ENCODE measurements at places on chromosomes 1 and 21.
A peak's percentile ranks its signal among the peaks of the same experiment; 100 is the strongest.

- DNase-seq = no peak
Observed at GRCh38 chr1:31781138-31781755, 17.1 kb upstream of the ADGRB2 start.

- no peak for DNase-seq
Observed at GRCh38 chr1:207088701-207089626, at the start of gene C4BPB. TSS of gene C4BPB (plus strand) at chr1:207088860. CDS start at chr1:207089532, 672 bp downstream.

GRCh38 chr21:45365608-45366241 lies 39.2 kb upstream of the COL18A1 start:
- DNase-seq = no peak

DNA sequence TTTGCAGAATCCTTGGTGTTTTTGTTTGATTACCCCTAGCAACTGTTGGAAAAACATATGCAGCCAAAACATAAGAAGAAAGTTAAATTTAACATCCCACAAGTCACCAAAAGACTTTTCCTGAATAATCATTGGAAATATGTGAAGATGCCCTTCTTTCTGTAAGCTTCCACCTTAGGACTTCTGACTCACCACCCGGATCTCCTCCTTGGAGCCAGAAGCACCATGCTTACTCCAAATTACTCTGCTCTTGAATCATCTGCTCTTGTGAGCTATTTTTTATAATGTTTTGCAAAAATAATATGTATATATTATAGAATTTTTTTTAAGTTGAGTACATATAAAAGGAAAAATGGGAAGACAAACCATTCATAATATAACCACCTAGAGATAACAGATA lies 391.7 kb downstream of the KCTD3 start:
- DNase-seq = no peak

DNA sequence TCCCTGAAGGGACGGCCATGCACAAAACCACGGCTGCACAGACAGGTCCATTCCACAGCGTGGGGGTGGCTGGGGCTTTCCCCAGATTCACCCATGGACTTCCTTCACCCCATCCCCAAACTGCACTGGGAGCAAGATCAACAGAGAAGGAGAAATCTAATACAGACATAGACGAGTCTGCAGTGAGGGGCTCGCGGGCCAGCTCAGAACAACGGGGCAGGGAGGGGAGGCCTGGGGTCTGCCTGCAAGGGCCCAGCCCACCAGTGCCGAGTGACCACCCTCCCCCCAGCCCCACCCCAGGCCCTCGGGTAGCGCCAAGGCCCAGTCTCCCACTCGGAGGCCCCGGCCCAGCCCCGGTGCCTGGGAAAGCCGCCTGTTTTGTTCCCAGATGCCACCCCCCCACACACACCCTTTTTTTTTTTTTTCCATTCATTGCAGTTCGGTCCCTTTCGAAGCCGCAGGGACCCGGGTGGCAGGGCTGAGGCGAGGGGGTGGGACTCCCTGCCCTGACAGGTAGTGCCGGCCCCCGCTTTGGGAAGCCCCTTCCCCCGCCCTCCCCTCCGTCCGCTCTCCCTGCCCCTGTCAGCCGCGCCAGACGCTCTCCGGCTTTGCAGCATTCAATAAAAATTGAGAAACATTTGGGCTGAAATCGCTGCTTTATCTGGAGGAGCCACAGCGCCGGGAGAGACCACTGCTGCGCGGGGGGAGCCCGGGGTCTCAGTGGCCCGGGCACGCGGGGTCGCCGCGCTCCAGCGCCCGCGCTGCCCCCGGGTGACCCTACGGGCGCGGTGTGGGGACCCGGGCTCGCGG lies 543 bp upstream of the EPHB2 start:
- peak; percentile 28 for DNase-seq

- DNase-seq = no peak
Observed at GRCh38 chr1:240575981-240576662, 35.8 kb downstream of the GREM2 start.

DNA sequence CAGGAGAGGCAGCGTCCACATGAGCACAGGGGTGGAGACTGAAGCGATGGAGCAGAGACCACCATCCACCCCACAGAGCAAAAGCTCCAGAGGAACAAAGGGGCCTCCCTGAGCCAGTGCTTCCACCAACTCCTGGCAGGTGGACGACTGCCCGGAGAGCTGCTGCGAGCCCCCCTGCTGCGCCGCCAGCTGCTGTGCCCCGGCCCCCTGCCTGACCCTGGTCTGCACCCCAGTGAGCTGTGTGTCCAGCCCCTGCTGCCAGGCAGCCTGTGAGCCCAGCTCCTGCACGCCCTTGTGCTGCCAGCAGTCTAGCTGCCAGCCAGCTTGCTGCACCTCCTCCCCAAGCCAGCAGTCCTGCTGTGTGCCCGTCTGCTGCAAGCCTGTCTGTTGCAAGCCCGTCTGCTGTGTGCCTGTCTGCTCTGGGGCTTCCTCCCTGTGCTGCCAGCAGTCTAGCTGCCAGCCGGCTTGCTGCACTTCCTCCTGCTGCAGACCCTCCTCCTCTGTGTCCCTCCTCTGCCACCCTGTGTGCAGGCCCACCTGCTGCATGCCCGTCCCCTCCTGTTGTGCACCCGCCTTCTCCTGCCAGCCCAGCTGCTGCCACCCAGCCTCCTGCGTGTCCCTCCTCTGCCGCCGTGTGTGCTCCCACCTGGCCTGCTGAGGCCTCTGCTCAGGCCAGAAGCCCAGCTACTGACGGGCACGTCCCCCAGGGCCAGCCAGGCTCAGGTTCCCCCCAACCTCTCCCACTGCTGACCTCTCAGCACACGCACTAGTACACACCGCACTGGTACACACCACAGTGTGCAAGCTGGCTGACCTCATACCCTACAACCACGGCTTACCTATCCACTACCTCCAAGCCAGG lies 5.4 kb downstream of the KRTAP10-12 start:
- DNase-seq = peak; percentile 84

- no peak for DNase-seq
Observed at GRCh38 chr1:240663169-240663879, 51.4 kb upstream of the GREM2 start.

- DNase-seq = peak; percentile 63
Observed at GRCh38 chr1:66533804-66534740, at the start of gene SGIP1. TSS of gene SGIP1 (plus strand) at chr1:66534153. CDS start at chr1:66534359, 206 bp downstream.

GRCh38 chr1:17654519-17654918 lies 100.6 kb upstream of the ACTL8 start:
- DNase-seq = no peak

DNA sequence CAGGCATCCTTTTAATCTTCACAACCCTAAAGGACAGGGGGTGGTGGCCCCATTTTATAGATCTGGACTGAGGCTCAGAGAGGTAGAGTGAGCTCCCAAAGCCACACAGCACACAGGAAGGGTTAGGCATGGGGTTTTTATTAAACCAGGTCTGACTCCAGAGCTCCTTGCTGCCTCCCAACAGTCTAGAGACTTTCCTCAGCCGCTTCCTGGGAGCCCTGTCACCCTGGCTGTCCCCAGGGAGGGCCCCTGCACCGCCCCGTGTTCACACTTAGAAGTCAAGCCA lies 8.0 kb upstream of the EPHA8 start:
- DNase-seq = no peak

- DNase-seq = no peak
Observed at GRCh38 chr1:116508085-116508983, 62.5 kb downstream of the CD58 start.

DNA sequence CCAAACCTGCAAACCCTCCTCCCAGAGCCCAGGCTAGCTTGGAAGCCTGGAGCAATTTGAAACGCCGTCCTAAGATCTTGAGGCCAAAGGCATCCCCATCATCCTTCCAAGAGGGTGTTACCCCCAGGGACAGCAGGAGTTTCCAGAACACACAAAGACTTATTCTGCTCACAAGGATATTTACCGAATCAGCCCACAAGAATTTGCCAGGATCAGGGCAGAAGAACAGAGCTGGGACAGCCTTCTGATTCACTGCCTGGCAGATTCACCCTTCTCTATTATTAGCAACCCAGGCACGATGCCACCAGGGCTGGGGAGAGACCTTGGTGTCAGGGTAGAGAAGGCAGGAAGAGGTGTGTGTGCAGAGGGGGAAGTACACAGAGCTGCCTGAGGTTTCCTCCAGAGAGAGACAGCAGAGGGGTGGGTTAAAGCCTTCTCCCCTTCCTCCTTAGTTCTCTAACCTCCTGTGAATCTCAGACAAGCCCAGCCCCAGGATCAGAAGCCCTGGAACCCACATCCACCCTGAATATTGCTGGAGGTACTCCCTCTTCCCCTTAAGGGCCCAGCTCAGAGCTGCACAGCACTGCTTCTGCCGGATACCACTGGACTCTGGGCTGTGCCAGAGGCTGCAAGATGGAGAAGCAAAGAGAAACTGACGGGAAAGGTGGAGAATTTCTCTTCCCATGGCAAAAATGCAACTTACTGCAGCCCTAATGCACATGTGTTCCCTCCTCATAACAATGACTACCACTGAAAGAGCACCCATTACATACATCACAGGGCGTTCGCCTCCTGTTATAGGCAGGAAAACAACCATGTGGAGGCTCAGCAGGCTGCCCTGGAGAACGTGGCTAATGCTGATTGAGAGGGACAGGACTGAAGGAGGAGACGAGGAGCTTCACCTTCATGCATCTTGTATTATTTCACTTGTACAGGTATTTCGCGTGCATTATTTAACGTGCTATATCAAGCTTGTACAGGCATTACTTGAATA lies 61.8 kb downstream of the ITPKB start:
- DNase-seq = no peak

DNA sequence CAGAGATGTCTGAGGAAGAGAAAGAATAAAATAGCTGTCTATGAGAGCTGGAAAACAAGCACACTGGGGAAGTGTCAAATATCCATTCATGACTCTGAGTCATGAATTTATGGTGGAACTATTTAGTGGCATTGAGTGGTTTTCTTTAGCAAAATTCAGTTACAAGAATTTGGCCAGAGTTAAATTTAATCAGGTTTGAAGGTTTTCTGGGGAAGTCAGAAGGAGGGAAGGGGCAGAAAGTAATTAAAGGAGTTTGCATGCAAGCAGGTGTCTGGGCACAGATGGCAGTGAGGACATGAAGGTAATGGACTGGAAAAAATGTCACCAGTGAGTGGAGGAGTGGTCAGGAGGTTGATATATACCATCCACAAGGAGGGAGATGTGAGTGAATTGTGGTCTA lies 121.9 kb upstream of the IVNS1ABP start:
- no peak for DNase-seq

- DNase-seq = no peak
Observed at GRCh38 chr1:58204284-58204683, 342.2 kb downstream of the OMA1 start.

DNA sequence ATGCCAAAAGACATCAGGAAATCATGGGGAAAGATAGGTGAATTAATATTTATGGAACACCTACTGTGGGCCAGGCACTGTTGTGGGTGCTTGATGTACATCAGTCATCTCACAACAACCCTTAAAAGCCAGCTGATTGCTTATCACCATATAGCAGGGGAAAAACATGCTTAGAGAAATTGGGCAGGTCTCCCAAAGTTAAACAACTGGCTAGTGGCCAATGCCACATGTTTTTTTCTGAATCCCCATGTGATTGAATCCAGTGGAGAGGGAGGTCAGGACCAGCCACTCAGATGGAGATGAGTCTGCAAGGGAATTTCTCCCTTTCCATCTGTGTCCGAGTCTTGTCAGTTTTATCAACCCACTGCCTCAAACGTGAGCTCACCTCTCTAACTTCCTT lies 33.5 kb downstream of the UTP25 start:
- DNase-seq = no peak

- DNase-seq = peak; percentile 83
Observed at GRCh38 chr1:113978863-113979702, at the start of gene OLFML3. TSS of gene OLFML3 (plus strand) at chr1:113979474. CDS start at chr1:113979517, 43 bp downstream.

- DNase-seq = no peak
Observed at GRCh38 chr1:174266476-174266875, 107.2 kb downstream of the RABGAP1L start.

DNA sequence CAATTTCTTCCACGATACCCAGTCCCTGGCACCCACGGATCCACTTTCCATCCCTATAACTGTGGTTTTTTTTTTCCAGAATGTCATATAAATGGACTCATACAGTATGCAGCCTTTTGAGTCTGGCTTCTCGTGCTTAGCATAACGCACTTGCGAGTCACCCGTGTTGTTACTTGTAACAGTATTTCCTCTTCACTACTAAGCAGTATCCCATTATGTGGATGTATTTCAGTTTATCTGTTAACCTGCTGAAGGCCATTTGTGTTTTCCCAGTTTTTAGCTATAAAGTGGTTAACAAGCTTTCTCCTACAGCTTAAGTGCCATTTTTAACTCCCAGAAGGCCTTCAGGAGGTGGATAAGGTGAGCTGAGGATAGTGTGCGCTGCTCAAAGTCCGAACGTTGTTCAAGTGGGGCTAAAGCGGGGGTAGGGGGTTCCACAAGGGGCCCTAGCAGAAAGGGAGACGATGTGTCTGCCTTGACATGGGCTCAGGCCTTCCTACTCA lies 829 bp downstream of the ADAR start:
- DNase-seq = no peak

DNA sequence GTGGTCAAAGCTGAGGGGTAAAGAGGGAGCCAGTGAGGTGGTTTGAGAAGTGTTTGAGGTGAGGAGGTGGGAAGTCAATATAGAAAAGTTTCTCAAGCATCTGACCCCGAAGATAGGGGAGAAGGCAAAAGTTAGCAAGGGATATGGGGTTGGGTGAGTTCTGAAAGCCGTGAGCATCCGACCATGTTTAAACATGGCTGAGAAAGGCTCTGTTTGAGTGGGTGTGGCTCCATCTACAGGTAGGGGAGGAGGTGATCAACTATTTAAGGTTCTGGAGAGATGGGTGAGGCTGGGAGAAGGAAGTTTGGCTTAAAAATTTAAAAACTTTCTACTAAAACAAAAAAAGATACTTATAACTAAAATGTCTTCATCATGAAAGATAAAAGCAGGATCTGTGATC lies 273.8 kb downstream of the KCNJ6 start:
- DNase-seq = peak; percentile 17

DNA sequence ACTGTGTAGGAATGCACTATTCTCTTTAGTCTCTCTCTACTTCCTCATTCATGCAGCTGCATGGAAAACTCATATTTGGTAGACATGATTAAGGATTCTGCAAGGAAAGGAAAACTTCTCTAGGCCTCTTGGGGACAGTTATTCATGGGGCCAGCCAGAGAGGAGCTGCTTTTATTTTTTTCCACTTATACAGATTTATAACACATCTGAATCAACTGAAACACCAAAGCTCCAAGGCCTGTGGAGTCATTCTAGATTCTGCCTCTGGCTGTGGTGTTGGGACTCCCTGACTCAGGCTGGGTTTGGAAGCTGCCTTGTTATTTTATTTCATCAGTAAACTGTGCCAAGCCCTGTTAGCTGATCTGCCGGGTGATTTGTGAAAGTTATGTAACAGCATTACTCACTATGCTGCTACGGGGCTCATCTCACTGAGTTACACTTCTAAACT lies 83.9 kb upstream of the EDEM3 start:
- no peak for DNase-seq

GRCh38 chr1:197013234-197013633 lies 35.9 kb downstream of the CFHR5 start:
- no peak for DNase-seq

- no peak for DNase-seq
Observed at GRCh38 chr1:87368907-87369306, 40.2 kb downstream of the LMO4 start.

All from COR-L47 (cell line).